ENCODE measurements at places on chromosomes 4 and X.

GRCh38 chrX:153999359-154000037 is 20.2 kb downstream of the IRAK1 start:
- DNase-seq, result no peak

GRCh38 chr4:161714931-161715330 is 448.9 kb downstream of the FSTL5 start:
- DNase-seq, result no peak

DNA sequence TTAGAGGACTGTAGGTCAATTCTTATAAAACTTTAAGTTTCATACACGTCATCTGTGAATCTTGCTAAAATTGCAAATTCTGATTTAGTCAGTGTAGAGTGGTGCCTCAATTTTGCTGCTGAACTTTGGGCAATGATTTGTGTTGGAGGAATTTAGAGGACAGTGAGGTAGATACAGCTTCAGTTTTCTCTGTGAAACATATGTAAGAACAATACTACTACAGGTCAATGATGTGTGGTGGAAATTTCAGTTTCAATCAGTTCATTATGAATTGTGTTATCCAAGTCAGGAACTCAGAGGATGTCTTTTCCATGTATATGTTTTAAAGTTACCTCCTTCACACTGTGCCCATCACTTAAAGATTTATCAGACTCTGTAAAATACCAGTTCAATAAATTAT is 1597.8 kb upstream of the PCDH10 start:
- no peak for DNase-seq

DNA sequence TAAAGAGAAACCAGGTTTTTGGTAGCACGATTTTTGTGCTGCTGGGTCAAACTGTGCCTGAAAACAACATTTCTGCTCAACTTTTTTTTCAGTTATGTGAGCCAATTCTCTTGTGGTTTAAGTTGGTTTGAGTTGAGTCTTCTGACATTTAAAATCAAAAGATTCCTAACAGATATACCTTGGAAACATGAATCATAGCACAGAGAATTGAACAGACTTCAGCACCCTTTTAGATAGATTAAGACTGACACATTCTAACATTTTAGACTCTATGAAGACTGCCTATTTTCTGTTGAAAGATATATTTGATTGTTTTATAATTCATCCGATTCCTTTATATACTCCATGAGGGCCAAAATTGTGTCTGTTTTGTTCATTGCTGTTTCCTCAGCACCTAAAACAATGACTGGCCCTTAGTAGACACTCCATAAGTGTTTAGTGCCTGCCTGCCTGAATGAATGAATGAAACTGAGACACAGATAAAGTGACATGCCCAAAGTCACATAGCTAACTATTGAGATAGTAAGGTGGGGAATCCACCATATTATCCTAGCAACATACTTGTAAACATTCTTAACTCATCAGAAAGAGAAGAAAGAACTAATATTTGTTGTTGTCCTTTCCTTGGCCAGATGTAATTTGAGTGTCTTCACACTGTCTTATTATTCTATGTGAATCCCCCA is 624.0 kb downstream of the MID1IP1 start:
- DNase-seq, result no peak

GRCh38 chrX:108299101-108299591 is 139.1 kb downstream of the COL4A6 start:
- no peak for DNase-seq
